Hindlimb muscle (tissue), 1 donor: ENCODE measurements at places on chromosomes 13 and 19. TPM values are rescaled to one million over a fixed set of nuclear protein-coding genes. Genes with fewer than 3 reads are reported as not detected.

GRCh38 chr13:100392709-100393630 is 195.6 kb downstream of the GGACT start:
- peak; percentile 24 for DNase-seq

- DNase-seq: no peak
Measured at GRCh38 chr19:5795382-5795919, 4.5 kb upstream of the DUS3L start.

DNA sequence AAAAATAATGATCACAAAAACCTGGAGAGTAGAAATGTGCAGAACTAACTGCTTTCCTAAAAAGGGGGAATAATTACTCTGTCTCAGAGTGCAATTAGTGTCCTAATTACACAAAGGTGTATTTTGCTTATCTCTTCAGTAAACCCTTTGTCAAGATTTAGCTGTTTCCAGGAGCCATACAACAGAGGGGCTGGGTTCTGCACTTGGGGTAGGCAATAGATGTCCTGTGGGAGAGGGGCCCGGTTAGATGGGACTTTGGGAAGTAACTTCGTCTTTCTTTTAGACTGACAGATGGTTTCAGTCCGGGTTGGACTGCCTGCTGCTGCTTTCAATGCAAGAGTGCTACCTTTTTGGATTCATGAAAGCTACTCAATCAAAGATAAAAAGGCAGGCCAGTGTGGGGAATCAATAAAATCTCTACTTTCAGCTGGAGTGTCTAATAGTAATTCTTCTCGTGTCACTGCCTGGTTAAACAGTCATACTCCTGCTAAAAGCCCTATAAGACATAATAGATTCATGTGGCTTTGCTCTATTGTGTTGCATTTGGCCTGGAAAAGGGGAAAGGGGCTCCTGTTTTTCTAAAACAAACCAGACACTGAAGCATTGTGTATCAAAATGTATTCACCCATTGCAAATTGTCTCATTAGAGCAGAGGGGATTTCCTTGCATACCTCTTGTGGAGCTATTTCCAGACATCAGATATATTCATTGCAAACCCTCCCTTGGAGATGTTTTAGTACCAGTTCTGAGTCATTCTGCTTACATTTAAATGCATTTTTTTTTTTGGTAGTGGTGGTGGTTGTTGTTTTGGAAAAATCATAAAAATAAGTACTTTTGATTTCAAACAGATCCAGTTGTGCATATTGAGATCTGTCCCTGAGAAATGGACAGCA is 83.3 kb upstream of the PCDH8 start:
- DNase-seq: no peak

DNA sequence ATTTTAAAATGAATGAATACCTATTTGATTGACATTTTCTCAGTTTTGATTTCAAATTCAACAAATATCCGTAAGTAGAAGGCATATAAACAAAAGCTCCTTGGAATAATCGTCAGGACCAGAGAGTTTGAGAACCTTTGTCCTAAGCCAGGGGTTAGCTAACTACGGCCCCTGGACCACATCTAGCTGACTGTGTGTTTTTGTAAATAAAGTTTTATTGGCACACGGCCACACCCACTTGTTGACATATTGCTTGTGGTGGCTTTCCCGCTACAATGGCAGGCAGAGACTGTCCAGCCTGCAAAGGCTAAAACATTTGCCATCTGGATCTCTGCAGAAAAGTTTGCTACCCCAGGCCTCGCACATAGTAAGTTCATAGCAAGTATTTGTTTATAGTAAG is 83.4 kb downstream of the GNG7 start:
- DNase-seq: no peak

DNA sequence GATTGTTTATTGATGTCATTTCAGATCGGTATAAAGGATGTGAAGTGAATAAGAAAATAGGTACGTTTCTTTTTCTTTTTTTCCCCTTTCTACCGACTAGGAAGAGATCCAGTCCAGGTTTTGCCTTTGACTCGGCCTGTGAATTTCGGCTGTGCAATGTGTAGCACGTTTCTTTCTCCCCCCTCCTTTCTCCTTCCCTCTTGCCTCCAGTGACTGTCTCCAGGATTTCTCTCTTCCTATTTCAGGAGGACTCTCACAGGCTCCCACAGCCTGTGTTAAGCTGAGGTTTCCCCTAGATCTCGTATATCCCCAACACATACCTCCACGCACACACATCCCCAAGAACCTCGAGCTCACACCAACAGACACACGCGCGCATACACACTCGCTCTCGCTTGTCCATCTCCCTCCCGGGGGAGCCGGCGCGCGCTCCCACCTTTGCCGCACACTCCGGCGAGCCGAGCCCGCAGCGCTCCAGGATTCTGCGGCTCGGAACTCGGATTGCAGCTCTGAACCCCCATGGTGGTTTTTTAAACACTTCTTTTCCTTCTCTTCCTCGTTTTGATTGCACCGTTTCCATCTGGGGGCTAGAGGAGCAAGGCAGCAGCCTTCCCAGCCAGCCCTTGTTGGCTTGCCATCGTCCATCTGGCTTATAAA is at the start of gene GPC6:
TSS of gene GPC6 (plus strand) at position 185 of the 657 bp plus-strand sequence.
- peak; percentile 87 for DNase-seq

DNA sequence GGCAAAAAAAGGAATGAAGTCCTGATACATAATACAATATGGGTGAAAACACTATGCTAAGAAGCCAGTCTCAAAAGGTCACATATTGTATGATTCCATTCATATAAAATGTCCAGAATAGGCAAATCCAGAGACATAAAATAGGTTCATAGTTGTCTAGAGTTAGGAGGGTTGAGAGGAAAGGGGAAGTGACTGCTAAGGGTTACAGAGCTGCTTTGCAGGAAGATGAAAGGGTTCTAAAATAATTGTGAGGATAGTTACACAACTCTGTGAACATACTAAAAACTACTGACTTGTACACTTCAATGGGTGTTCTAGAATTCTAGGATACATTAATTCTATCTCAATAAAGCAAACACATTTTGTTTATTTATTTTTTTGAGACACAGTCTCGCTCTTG is 25.7 kb downstream of the CAB39L start:
- no peak for DNase-seq

DNA sequence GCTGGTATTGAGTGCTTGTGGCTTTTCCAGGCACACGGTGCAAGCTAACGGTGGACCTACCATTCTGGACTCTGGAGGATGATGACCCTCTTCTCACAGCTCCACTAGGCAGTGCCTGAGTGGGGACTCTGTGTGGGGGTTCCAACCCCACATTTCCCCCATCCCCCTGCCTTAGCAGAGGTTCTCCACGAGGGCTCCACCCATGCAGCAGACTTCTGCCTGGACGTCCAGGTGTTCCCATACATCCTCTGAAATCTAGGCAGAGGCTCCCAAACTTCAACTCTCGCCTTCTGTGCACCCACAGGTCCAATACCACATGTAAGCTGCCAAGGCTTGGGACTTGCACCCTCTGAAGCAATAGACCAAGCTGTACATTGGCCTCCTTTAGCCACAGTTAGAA is 25.3 kb upstream of the ZSCAN18 start:
- no peak for DNase-seq

DNA sequence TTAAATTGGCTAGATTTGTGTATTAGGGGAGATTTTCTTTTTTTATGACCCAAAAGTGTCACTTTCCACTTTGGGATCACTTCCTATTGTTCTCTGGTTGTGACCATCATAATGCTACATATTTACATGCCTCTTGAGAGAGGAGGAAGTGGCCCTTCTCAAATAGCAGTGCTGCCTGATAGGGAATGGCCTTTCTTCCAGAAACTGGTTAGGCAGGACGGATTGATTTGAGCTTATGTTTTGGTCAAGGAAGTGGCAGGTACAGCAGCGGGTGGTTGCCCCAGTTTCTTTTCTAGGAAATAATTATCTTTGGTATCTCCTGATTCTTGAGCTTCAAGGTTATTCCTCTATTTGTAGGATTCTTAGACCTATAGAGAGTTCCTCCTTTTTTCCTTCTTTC is 21.9 kb upstream of the WTIP start:
- no peak for DNase-seq

GRCh38 chr13:101211261-101211660 is 205.0 kb downstream of the NALCN start:
- DNase-seq: no peak

DNA sequence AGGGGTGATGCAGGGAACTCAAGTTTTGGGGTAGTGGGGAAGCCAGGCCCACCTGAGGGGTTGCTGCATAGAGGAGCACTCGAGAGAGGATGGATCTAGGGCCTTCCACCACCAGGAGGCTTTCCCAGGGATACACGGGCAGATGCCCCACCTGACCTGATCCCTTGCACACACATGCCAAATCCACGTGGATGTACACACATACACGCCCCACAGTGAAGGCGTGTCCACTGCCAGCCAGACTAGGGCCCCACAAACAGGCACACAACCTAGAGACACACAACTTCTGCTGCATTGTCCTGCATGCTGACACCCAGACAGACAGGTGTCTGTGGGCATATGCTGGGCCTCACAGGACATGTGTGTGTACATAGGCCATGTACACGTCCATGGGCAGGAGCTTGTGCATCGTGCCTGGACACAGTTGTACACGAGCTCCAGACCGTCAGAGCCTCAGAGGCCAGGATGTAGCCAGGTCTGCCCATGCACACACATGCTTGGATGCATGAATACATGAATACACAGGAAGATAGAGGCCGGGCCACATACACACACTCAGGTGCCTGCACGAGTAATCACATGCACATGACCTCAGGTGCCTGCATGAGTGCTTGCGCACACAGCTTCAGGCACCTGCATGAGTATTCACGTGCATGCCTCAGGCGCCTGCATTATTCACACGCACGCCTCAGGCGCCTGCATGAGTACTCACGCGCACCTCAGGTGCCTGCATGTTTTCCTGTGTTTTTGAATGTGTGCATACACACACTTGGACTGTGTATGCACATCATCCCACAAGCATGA is 8.9 kb downstream of the CCDC97 start:
- DNase-seq: no peak

- no peak for DNase-seq
Measured at GRCh38 chr13:32056316-32056715, 24.7 kb downstream of the FRY start.

DNA sequence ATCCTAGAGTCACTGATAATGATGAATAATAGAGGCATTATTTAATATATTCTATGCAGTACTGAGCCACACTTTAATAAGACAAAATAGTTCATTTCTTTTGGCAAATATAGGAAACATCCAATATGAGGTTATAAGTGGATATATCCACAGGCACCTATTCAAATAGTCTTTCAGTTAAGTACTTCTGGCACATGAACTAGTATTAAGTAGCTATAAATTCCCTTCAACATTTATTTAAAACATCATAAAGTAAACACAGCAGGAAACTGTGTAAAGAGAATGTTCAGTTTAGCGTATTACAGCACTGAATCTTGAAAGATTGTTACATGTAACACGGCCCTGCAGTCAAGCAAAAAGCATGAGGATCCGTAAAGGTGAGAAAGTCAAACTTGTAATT is 463.3 kb upstream of the KLF12 start:
- DNase-seq: no peak

GRCh38 chr19:33225458-33225926 is at the start of gene SLC7A10:
Gene SLC7A10, minus strand, starts transcription at chr19:33225850. Its CDS starts 147 bp downstream, at chr19:33225703.
- no peak for DNase-seq

GRCh38 chr13:103291798-103292572 is 225.8 kb upstream of the SLC10A2 start:
- DNase-seq: no peak

- no peak for DNase-seq
Measured at GRCh38 chr13:46361276-46361934, 25.6 kb downstream of the RUBCNL start.

Gene DZIP1
- polyA plus RNA-seq: 26.7 TPM

Gene RAB20
- 2.9 TPM for polyA plus RNA-seq

Gene ADGRL1
- 20.8 TPM for polyA plus RNA-seq

Gene CERS1
- polyA plus RNA-seq: 49.3 TPM

Gene AXL
- polyA plus RNA-seq: 27.2 TPM

Gene SLC25A41
- 0.41 TPM for polyA plus RNA-seq

Gene PNMA8B
- 3.0 TPM for polyA plus RNA-seq
